ENCODE measurements at places on chromosomes 5 and 9. TPM values are rescaled to one million over a fixed set of nuclear protein-coding genes. Genes with fewer than 3 reads are reported as not detected.

DNA sequence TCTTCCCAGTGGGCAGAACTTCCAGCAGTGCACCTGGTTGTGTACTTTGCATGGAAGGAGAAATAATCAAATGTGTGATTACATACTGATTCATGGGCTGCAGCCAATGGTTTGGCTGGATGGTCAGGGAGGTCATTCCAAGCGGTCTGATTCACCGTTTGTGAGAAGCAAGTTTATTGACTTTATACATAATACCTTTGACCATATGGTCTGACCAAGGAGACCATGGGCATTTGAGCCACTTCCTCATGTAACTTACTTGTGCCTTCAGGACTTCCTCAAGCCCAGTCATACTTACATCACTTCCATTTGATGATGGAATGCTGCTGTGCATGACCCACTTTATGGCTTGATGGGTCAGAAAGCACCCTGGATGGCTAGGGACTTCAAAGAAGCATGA, 41.1 kb downstream of the DAP start:
- DNase-seq = no peak

DNA sequence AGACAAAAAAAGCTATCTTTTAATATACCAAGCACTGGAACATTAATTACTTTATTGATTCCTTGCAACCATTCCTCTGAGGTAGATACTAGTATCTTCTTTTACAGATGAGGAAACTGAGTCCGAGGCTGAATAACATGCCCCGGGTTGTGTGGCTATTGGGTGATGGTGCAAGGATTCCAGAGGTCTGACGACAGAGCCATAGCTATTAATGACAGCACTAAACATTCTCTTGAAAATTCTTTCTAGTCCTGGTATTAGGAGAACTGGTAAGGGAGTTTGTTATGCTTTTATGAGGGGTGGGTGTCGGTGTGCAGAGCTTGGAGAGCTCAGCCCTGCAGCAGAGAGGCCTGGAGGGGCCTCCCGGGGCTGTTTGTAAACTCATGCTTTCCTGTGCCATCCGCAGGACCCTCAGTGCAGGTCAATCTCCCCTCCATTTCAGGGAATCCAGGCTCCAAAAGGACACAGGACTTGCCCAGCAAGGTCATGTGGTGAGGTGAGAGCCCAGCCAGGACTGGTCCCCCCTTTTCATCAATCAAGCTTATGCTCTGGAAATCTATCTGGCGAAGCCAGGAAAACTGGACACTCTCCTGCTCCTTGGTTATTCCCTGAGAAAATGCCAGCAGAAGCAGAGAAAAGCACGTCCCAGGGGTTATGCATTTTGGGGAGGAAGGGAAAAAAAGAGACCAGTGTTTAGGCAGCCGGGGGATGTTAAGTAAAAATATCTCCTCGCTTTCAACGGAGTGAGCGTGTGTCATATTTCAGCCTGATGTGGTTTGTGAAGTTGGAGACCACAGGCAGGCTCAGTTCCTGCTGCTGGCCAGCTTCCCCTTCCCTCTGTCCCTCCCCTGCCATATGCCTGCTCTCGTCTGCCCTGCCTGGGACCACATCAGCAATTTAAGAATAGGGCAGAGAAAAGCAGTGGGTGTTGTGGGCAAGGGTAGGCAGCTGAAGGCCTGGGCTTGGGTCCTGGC, 3.7 kb downstream of the GSN start:
- DNase-seq = no peak

GRCh38 chr9:86471171-86471815, 117.1 kb upstream of the TUT7 start:
- DNase-seq = no peak

Gene LAMC3
- total RNA-seq = 0.56 TPM

Gene SPINK6
- total RNA-seq = not detected

Gene C5orf52
- total RNA-seq = not detected

Gene ROR2
- total RNA-seq = not detected

Gene KLHL3
- 9.2 TPM for total RNA-seq

All from activated naive CD8-positive, alpha-beta T cell treated with anti-CD3 and anti-CD28 coated beads for 36 hours (primary cell).